Stromal cell of bone marrow (primary cell): ENCODE measurements at places on chromosomes 2 and 18.

- DNase-seq, result no peak
Observed at GRCh38 chr2:5070257-5070656, 621.9 kb upstream of the SOX11 start.

DNA sequence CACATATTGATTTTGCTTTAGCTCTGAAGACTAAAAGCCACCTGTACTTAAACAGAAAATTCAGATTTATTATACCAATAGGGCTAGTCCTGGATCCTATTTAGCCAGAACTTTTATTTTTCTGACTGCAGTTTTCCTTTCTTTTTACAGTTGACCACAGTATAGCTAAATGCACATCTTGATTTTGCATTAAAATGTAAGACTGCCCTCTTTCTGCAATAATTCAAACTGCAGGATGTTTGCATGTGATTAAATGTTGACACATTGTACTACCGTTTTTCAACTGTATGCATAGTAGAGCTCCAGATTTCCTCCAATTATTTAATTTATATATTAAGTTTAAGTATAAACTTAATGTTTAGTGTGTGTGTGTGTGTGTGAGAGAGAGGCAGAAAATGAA lies 1262.9 kb downstream of the SUCLG1 start:
- DNase-seq, result peak; percentile 18

DNA sequence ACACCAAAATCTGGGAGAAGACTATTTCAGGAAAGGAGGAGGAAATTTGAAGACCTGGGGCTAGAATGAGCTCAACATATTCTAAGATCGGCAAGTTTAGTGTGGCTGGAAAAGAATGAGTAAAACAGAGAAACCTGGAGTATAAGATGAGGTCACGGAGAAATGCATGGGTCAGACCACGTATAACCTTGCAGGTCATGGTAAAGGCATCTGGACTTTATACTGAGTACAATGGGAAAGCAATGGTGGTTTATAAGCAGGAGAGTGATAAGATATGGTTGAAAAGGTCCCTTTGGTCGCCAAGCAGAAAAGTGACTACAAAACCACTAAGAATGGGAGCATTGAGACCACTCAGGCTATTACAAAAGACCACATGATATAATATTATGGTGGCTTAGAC lies 91.2 kb upstream of the CDKL4 start:
- no peak for DNase-seq

DNA sequence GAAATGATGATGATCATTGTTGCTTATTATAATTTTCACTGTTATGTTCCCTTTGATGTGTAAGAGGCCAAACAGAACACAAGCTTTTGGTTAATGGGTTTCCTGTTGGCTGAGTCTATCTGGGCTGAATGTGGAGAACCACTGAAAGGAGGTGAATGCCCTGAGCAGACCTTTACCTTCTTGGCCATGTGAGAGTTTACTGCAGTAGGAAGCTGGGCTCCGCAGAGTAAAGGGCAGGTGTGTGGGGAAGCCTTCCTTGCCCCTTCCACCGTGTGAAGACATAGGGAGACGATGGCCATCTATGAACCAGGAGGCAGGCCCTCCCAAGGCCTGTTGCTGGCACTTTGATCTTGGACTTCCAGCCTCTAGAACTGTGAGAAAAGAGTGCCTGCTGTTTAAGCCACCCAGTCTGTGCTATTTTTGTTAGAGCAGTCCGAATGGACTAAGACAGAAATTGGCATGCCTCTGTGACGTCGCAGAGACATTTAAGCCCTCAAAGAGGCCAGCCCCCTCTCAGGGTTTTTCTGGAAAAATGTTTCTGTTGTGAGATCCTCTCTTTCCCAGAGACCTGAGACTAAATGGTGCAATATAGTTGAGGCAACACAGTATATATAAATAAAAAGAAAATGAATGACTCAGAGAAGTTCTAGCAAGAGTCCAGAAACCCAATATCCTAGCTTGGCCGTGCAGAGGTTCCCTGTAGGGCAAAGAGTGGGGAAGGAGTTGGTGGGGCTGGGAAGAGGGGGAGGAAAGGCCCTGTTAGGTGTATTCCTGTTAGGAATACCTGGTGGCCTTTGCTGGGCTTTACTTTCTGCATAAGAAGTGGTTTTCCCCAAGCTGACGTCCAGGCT lies 121.9 kb upstream of the LGALSL start:
- no peak for DNase-seq

- DNase-seq, result no peak
Observed at GRCh38 chr2:98936353-98937351, 627 bp upstream of the CRACDL start.

DNA sequence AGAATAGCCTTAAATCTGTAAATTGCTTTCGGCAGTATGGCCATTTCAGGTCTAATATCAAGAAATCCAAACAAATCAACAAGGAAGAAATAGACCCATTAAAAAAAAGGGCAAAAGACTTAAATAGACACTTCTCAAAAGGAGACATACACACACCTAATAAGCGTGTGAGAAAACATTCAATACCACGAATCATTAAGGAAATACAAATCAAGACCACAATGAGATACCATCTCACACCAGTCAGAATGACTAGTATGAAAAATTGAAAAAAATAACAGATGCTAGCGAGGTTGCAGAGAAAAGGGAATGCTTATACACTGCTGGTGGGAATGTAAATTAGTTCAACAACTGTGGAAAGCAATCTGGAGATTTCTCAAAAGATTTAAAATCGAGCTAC lies 243.2 kb downstream of the DSEL start:
- DNase-seq, result no peak

GRCh38 chr18:66254121-66254520 lies 349.8 kb downstream of the CDH19 start:
- DNase-seq, result no peak

DNA sequence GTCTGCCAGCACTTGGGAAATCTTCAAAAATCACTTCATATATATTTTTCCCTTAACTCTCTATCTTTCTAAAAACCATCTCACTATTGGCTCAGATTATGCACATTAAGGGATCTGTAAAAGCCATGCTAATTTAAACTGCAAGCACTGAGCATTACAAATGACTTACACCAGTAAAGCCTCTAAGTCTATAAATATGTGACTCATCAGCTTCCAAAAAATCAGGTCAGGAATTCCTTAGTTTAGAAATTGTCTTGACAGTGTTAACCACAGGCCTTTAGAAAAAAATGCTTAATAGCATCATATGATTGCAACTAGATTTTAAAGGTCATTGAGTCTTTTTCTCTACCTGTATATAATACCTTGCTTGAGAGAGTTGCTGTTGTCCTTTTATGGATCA lies 1113.6 kb upstream of the PIK3C3 start:
- no peak for DNase-seq

GRCh38 chr2:79191816-79192215 lies 32.3 kb upstream of the REG3A start:
- no peak for DNase-seq

DNA sequence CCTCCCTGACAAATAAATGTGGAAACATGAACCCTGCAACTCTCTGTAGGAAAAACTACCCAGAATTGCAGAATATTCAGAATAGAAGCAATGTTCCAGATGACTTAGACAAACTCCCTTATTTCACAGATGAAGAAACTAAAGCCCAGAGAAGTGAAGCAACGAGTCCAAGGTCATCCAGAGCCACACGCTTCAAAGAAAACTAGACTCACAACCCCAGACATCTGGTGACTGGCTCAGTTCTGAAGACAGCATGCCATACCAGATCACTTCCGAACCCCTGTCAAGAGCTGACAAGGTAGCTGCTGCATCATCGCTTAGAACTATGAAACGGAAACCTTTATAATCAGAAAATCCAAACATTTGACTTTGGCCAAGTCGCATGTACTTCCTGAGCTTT lies 101.3 kb downstream of the PID1 start:
- DNase-seq, result no peak

- DNase-seq, result no peak
Observed at GRCh38 chr18:73840319-73840945, 307.2 kb downstream of the FBXO15 start.

- DNase-seq, result no peak
Observed at GRCh38 chr18:34495506-34495905, 214.6 kb upstream of the DTNA start.
